ENCODE measurements at places on chromosomes 11 and 22. TPM values are rescaled to one million over a fixed set of nuclear protein-coding genes. Genes with fewer than 3 reads are reported as not detected.

- H3K4me1 ChIP-seq: peaks cover 46% of the 10 kb centered on the region
- no peaks in the 10 kb centered on the region for H3K27me3 ChIP-seq
- H3K36me3 ChIP-seq: peaks cover 59% of the 10 kb centered on the region
Observed at GRCh38 chr11:57425565-57426438, 1.1 kb downstream of the SLC43A3 start.

DNA sequence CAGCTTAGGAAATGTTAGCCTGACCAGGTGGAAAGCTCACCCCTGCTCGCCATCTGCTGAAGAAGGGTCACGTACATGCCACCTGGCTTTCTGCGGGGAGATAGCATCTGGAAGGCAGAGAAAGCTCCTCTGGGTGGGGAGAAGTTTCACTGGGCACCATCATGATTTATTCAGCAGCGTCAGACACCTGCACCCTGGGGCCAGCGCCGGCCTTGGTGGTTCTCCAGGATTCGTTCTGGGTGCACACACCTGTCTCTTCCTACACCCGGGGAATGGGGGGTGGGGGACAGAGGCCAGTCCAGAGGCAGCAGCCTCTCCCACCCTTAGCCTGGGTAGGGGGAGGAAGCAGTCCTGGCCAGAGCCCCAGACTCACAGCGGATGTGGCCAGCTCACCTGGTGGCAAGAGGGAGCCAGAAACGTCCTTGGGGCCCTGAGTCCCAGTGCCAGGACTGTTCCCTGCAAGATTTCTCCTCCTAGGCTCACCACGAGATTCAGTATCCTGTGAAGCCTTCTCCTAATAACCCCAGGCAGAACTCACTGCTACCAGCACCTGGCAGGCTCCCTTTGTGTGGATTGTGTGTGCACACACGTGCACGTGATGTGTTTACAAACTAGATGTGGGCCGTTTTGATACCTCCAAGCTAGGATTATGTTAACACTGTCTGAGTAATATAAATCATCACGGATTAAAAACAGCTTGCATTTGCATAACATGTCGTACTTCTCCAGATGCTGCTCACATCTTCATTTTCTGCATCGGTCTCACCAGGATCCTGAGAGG lies 17.3 kb upstream of the RASD2 start:
- H3K27me3 ChIP-seq: peaks cover 23% of the 10 kb centered on the region
- H3K4me1 ChIP-seq: no peaks in the 10 kb centered on the region
- no peak overlapping the region for H3K4me3 ChIP-seq
- H3K36me3 ChIP-seq: no peaks in the 10 kb centered on the region
- no peak overlapping the region for H3K27ac ChIP-seq
- DNase-seq: no peak

- no peaks in the 10 kb centered on the region for H3K36me3 ChIP-seq
- DNase-seq: no peak
- no peak overlapping the region for H3K27ac ChIP-seq
- no peak overlapping the region for H3K4me3 ChIP-seq
Observed at GRCh38 chr11:76850815-76851214, 9.9 kb upstream of the ACER3 start.

- no peaks in the 10 kb centered on the region for H3K36me3 ChIP-seq
- no peak overlapping the region for H3K4me3 ChIP-seq
- no peaks in the 10 kb centered on the region for H3K4me1 ChIP-seq
Observed at GRCh38 chr11:69576069-69576782, 64.7 kb upstream of the CCND1 start.

GRCh38 chr11:581752-582151 lies 5.5 kb downstream of the PHRF1 start:
- no peak overlapping the region for H3K4me3 ChIP-seq
- H3K27me3 ChIP-seq: no peaks in the 10 kb centered on the region
- peaks cover 42% of the 10 kb centered on the region for H3K4me1 ChIP-seq

DNA sequence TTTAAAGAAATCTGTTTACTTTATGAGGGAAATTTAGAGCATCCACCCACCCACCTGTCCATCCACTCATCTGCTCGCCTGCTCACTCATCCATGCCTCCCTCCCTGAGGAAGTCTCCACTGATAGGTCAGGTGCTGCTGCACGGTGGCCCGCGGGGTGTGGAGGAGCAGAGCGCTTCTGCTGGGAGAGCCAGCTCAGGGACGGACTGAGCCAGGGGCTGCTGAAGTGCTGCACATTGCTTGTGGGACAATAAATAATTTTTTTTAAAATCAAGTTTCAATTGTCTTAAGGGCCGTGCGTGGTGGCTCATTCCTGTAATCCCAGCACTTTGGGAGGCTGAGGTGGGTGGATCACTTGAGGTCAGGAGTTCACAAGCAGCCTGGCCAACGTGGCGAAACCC lies 148.9 kb downstream of the TBC1D22A start:
- DNase-seq: no peak
- H3K4me1 ChIP-seq: peaks cover 2% of the 10 kb centered on the region
- no peak overlapping the region for H3K4me3 ChIP-seq
- no peaks in the 10 kb centered on the region for H3K27me3 ChIP-seq
- peaks cover 15% of the 10 kb centered on the region for H3K36me3 ChIP-seq

GRCh38 chr11:37141707-37142106 lies 543.7 kb upstream of the RAG2 start:
- H3K27me3 ChIP-seq: no peaks in the 10 kb centered on the region
- no peaks in the 10 kb centered on the region for H3K36me3 ChIP-seq
- no peak for DNase-seq
- H3K4me3 ChIP-seq: no peak overlapping the region
- no peak overlapping the region for H3K27ac ChIP-seq
- H3K4me1 ChIP-seq: no peaks in the 10 kb centered on the region

GRCh38 chr11:94722735-94723134 lies 45.4 kb upstream of the AMOTL1 start:
- no peaks in the 10 kb centered on the region for H3K36me3 ChIP-seq
- no peak for DNase-seq
- no peak overlapping the region for H3K4me3 ChIP-seq
- H3K27ac ChIP-seq: no peak overlapping the region
- H3K27me3 ChIP-seq: peaks cover 7% of the 10 kb centered on the region

- H3K27me3 ChIP-seq: no peaks in the 10 kb centered on the region
- H3K4me1 ChIP-seq: peaks cover 18% of the 10 kb centered on the region
- no peaks in the 10 kb centered on the region for H3K36me3 ChIP-seq
- no peak overlapping the region for H3K27ac ChIP-seq
- no peak overlapping the region for H3K4me3 ChIP-seq
- no peak for DNase-seq
Observed at GRCh38 chr22:36397131-36398093, 9.6 kb upstream of the MYH9 start.

DNA sequence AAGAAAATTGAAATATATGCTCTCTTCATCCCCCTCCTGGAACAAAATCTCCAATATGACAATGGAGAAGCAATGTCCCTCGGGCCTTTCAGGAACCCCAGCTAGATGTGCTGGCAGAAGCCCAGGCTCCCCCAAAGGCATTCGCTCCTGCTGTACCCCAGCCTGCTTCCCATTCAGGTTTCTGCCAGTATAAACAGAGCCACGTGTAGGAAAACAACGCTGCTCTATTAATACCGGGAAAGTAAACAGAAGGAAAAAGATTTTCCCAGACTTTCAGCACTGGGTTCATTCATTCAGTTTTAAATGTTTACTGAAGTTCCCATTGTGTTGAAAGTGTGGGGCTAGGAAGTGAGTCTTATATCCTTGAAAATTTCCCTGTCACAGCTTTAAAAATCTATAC lies 147.1 kb downstream of the CADM1 start:
- H3K4me3 ChIP-seq: no peak overlapping the region
- no peaks in the 10 kb centered on the region for H3K4me1 ChIP-seq
- no peak overlapping the region for H3K27ac ChIP-seq
- H3K36me3 ChIP-seq: no peaks in the 10 kb centered on the region
- DNase-seq: no peak
- peaks cover 1% of the 10 kb centered on the region for H3K27me3 ChIP-seq

- H3K27me3 ChIP-seq: no peaks in the 10 kb centered on the region
- DNase-seq: no peak
- peaks cover 9% of the 10 kb centered on the region for H3K36me3 ChIP-seq
Observed at GRCh38 chr11:75272821-75273301, 32.3 kb downstream of the TPBGL start.

- H3K36me3 ChIP-seq: peaks cover 5% of the 10 kb centered on the region
- no peak for DNase-seq
- H3K4me1 ChIP-seq: peaks cover 11% of the 10 kb centered on the region
- H3K27me3 ChIP-seq: no peaks in the 10 kb centered on the region
Observed at GRCh38 chr22:27930331-27931060, 11.4 kb upstream of the PITPNB start.

- no peaks in the 10 kb centered on the region for H3K27me3 ChIP-seq
- no peaks in the 10 kb centered on the region for H3K4me1 ChIP-seq
- DNase-seq: peak; percentile 8
- H3K4me3 ChIP-seq: no peak overlapping the region
Observed at GRCh38 chr11:69382131-69383128, 88.5 kb downstream of the MYEOV start.

Gene KCTD14
- total RNA-seq: 0.14 TPM

Gene ALDH3B2
- total RNA-seq: not detected

Gene FAM180B
- not detected for total RNA-seq
